Esophagus muscularis mucosa (tissue), 4 donors: ENCODE measurements at places on chromosomes 7 and 10.

DNA sequence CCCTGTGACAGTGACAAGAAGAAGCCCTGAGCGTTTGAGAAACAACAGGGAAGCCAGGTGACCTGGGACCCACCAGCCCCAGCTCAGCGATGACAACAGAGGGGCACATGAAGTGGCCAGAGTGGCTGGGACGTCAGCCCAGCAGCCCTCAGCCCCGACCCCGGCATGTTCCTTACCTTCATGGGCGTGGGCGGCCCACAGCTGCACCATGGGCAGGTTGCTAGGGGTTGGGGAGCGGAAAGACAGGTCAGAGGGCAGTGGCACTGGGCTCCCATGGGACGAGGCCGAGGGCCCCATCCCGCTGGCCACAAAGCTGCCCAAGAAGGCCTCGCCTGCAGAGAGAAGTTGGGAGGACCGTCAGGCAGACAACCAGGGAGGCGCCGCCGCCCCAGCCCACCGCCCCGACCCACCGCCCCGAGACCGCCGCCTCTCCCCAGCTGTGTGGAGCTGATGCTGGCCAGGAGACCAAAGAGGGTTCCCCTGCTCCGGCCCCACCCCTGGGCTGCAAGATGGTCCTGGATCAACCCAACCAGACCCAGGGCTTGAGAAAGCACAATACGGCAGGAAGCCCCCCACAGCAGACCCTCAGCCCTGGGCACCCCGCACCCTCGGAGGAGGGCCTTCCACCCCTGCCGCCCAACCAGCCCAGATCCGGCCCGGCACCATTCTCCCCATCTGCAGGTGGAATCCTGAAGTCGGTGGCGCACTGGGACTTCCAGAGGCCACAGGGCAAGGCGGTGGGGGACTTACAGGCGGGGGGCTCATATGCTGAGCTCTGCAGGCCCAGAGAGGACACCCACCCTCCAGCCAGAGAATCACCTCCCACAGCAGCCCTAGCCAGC lies 29.1 kb downstream of the TNRC18 start:
- DNase-seq, result no peak

DNA sequence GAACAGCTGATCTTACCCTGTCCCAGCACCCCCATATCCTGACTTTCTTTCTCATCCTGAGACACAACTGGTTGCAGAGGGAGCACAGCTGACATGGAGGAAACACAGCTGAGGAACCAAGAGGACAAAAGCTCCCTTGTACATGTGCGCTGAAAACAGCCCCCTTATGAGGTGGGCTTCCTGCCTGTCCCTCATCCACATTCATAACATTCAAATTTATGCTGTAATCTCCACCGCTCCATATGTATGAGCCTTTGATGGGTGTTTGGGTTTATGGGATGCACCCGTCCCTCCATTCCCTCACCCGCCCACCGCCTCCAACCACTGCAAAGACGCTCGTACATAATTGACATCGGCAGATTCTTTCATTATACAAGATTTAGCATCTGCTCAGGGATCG lies 49.6 kb upstream of the BTRC start:
- DNase-seq, result no peak

- DNase-seq, result peak; percentile 39
Observed at GRCh38 chr7:64774204-64774842, 19.9 kb upstream of the ZNF138 start.

- DNase-seq, result no peak
Observed at GRCh38 chr7:351681-352480, 61.9 kb downstream of the FOXL3 start.

DNA sequence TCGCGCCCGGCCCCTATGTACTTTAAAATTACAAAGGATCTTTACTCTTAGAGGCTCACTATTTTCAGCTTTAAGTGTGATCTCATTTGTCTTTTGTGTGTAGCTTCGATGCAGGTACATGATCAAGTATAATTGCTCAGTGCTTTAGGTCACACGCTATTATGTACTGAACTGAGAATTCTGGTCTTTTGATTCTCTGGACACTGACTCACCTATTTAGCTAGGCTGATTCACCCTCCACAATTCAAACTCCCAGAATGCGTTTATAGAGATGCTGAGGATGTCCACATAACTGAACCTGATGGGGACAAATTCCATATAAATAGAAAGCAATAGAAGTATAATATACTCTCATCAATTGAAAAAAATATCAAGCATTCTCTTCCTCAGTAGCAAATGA lies 57.8 kb downstream of the PRKCQ start:
- no peak for DNase-seq

- DNase-seq, result no peak
Observed at GRCh38 chr7:108335269-108335918, 120.8 kb downstream of the NRCAM start.

- DNase-seq, result no peak
Observed at GRCh38 chr7:8434290-8435002, 1.0 kb downstream of the NXPH1 start.

DNA sequence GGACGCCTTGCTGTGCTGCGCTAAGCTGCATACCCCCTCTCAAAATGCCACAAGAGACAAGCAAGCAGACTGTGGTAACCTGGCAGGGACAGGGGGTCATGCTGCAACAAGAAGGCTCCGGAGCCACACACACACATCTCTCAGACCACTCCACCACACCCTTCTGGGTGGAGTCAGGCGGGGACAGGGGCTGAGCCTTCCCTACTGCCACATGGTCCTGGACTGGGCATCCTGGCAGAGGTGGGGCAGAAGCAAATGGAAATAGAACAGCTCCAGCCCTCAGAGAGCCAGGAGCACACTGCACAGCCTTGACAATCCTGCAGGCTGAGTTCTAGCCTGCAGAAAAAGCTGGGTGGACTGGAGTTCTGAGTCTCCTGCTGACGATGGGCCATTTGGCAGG lies 28.4 kb upstream of the NPFFR1 start:
- DNase-seq, result no peak

DNA sequence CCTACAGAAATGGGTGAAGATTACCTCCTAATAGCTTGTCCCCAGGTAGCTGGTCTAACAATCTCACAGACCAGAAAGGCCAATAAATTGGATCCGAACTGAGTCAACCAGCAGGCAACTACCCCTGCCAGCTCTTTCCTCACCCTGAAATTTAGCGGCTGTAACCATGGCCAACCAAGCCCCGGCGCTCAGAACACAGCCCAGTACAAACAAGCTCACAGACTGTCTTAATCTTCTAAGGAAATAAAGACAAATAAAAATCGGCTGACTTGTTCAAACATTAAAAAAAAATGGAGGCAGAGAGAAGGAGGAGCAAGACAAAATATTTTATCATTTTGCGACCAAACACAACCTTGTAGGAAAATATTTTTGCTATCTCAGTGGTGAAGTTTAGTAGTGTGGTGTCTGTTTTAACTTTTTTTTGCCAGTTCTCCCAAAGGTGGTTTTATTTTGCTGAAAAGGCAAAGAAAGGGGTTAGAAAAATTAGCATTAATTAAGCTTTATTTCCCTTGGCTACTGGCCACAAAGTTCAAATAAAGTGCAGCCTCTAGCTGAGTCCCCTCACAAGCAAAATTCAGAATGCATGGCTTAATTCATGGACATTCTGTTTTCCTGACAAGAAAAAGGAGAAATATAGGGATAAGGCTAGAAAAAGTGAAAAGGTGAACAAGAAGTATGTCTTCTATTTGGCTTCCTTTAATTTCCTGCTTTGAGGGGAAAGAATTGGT lies 313.0 kb upstream of the NPVF start:
- DNase-seq, result no peak

GRCh38 chr10:109746861-109747260 lies 176.4 kb downstream of the XPNPEP1 start:
- DNase-seq, result no peak

GRCh38 chr10:106513352-106513771 lies 651.1 kb downstream of the SORCS1 start:
- DNase-seq, result no peak

DNA sequence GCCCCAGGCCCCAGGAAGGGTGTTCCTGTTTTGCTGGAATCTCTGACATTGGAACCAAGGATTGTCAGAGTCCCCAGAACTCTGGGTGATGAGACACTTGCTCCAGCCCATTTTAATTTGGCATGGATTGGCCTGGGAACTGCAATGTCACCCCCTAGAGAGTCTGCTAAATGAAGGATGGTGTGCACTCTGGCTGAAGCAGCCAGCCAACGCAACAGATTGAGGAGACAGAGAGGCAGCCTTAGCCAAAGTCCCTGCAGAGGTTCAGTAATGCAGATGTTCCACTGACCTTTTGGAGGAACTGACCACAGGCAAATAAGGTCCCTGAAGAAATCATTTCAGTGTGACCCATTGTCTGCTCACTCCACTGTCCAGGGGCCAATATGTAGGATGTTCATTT lies 13.4 kb downstream of the LRRC18 start:
- no peak for DNase-seq

DNA sequence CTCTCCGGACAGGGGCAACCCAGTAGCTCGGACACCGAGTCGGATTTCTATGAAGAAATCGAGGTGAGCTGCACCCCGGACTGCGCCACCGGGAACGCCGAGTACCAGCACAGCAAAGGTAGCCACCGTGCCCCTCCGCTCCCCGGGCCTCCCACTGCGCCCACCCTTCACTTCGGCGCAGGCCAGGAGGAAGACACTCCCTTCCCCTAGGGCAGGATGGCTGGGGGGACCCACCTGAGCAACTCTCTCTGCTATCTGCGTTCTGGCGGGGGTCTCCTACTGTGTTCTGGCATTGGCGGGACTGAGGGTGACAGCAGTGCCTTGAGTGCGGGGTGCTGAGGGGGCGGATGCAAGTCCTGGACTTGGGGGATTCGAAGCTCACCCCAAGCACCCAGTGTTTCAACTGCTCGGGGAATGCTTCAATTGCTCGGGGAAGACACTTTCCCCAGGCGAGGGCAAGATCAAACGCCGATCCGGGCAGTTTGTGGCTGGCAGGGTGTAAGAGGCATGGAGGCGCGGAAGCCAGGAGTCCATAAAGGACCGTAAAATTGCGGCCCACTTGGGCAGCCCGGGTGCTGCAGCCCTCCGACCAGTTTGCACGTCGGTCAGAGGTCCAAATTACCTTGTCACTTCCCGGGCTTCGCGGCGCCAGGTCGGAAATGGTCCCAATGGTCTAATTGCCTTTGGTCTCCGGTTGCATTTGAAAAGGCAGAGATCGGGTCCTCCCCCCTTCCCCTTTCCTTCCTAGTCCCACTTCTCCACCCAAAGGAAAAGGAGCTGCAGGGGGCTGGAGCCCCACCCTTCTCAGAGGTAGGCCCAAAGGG lies 950 bp downstream of the EVX1 start:
- no peak for DNase-seq

GRCh38 chr7:46525876-46526275 lies 604.8 kb upstream of the IGFBP3 start:
- DNase-seq, result no peak

DNA sequence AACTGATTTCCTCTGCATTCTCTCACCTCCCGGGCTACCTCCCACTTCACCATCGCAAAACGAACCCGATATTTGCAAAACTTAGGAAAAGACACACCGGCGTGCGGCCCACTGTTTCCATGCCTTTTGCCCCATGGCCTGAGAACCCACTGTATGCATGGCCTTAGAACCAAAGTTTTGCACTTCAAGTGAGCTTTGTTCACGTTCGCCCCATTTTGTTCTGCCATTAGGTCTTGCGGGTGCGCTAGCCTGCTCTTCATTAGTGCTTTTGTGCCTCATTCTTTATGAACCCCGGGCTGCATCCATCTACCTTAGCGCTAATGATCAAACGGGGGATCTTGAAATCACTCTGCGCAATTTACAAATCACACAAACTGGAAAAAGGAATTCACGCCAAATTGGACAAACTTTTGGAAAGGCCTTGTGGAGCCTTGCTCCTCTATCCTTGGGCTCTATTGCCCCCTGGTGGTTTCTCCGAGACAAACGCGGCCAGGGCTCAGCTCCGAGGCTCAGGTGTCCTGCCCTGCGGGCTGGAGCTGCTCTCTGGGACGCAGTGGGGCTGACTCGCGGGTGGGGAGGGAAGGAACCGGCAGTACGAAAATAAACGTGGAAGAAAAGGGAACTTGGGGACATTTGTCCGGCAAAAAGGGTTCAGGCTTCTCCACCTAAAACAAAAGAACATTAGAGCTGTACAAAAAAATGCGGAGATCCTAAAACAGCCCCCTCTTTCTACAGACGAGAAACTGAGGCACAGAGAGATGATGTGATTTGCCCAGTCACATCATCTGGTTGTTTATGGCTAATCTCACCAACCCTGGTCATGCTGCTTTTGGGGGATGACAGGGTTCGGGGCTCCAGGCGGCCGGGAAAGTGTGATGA lies 300.4 kb upstream of the NFE2L3 start:
- DNase-seq, result no peak

- no peak for DNase-seq
Observed at GRCh38 chr10:79339266-79339665, 8.0 kb upstream of the PPIF start.

- DNase-seq, result no peak
Observed at GRCh38 chr7:5694912-5695726, 86.3 kb downstream of the RNF216 start.

GRCh38 chr10:5666008-5666840 lies at the start of gene ASB13:
ASB13 (minus strand) TSS chr10:5666595; CDS start chr10:5666551, 44 bp downstream.
- DNase-seq, result no peak

- DNase-seq, result no peak
Observed at GRCh38 chr7:87479951-87480350, 4.5 kb upstream of the ABCB4 start.

GRCh38 chr10:119670717-119671116 lies 19.5 kb downstream of the BAG3 start:
- no peak for DNase-seq

DNA sequence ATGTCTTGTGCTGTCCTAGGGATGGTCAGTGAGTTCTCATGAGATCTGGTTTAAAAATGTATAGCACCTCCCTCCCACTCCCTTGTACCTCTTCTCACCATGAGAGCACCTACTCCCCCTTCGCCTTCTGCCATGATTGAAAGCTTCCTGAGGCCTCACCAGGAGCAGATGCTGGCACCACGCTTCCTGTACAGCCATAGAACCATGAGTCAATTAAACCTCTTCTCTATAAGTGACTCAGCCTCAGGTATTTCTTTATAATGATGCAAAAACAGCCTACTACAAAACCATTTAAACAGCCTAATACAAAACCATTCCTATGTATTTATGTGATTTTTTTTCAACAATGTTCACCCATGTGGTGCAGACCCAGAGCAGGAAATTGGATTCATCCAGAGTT lies 32.0 kb downstream of the KDM7A start:
- no peak for DNase-seq

DNA sequence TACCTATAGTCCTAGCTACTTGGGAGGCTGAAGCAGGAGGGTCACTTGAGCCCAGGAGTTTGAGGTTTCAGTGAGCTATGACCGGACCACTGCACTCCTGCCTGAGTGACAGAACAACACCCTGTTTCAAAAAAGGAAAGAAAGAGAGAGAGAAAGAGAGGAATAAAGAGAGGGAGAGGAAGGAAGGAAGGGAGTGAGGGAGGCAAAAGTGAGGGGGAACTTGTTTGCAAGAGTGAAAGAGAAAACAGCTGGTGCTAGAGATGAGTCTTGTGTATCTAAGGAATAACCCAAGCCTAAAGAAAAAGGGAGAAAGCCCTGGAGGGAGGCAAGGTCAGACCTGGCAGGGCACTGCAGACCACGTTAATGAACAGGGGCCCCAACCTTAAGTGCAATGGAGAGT lies 4.8 kb upstream of the NT5C2 start:
- no peak for DNase-seq

GRCh38 chr10:129096065-129096984 lies 370.7 kb upstream of the MGMT start:
- peak; percentile 91 for DNase-seq
